ENCODE measurements at places on chromosomes 12 and 14.
A peak's percentile ranks its signal among the peaks of the same experiment; 100 is the strongest.

DNA sequence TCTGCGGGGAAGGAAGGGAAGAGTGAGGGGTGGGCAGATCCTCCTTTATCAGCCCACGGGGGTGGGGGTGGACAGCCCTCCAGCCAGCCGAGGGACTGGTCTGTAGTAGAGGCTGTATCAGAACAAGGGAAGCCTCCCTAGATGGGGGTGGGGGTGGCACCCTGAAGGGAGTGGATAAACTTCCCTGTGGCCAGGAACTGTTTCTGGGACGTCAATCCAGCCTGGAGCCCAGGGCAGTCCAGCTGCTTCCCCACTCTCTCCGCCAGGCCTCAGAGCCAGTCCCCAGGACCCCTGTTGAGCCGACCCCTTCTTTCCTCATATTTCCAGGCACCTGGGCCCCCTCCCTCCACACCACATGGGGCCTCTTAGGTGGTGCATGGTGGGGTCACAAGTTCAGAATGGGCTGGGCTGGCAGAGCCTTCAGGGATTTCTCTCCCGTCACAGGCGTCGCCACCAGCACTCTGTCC, 6.7 kb downstream of the PLD4 start:
- no peak for DNase-seq

- no peak for DNase-seq
Observed at GRCh38 chr12:9880532-9881078, 684 bp upstream of the KLRF2 start.

GRCh38 chr14:78638926-78639325, 468.8 kb downstream of the NRXN3 start:
- DNase-seq = no peak

- DNase-seq = no peak
Observed at GRCh38 chr12:16634786-16635185, 28.8 kb upstream of the LMO3 start.

GRCh38 chr14:94671870-94672444, 59.8 kb downstream of the SERPINA3 start:
- no peak for DNase-seq

DNA sequence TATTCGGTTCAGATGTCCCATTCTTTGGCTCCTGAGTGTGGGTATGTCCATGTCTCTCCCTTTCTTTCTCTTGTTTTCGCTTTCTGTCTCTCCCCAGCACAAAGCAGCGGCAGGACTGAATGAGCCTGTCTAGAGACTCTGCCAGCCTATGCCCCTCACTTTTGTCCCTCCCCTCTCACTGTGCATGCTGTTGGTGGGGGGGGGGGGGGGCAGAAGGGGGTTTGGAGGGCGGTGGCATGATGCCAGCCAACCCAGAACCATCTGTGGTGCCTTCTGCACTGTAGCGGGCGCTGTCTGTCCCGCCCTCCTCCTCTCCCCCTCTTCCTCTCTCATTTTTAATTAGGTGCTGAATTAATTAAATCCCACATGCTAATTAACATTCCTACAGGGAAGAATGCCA, 17.7 kb downstream of the NGDN start:
- no peak for DNase-seq

DNA sequence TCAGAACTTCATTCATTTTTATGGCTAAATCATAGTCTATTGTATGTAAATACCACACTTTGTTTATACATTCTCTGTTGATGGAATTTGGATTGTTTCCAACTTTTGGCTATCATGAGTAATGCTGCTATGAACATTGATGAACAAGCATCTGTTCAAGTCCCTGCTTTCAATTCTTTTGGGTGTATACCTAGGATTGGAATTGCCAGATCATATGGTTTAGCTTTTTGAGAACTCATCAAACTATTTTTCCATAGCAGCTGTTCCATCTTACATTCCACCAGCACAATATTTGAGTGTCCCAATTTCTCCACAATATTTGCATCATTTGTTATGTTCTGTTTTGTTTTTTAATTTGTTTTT, 52.3 kb upstream of the CCND2 start:
- peak; percentile 7 for DNase-seq

DNA sequence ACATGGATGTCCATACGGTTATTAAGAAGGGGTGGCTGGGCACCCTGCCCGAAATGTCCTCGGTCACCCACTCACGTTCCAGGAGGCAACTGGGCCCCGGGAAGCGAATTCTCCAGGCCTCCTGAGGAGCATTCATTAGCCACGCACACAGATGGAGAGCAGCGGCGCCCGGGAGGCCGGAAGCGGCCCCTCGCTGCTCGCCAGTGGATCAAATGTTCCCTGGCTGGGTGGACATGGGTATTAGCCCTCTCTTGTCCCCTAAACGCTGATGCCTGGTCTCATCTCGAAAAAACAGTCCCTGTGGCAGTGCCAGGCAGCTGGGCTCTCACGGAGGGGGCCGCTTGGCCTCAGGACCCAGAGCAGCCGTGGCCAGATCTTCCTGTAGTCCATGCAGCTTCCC, 59.0 kb upstream of the DLK1 start:
- DNase-seq = no peak

- DNase-seq = no peak
Observed at GRCh38 chr12:2396448-2396871, 343.7 kb downstream of the CACNA1C start.

DNA sequence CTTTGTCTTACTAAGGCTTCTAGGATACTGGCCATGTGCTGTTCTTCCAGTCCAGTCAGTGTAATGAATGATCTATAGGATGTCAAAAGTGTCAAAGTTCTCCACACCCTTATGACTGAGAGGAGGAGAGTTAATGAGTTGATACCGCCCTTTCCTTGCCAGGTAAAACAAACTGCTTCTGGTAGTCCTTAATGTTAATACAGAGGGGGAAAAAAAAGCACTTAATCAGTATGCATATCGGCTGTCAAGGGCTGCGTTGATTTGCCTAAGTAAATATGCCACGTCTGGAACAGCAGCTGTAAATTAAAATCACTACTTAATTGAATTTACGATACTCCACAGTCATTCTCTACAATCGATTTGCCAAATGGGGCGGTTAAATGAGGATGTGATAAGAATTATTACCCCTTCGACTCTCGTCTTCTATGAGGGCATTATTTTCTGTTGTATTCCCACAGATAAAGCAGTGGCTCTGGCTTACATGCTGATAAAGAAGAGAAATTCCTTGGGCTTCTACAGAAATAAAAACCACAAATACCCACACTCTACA, 416.0 kb downstream of the KCNH5 start:
- no peak for DNase-seq

DNA sequence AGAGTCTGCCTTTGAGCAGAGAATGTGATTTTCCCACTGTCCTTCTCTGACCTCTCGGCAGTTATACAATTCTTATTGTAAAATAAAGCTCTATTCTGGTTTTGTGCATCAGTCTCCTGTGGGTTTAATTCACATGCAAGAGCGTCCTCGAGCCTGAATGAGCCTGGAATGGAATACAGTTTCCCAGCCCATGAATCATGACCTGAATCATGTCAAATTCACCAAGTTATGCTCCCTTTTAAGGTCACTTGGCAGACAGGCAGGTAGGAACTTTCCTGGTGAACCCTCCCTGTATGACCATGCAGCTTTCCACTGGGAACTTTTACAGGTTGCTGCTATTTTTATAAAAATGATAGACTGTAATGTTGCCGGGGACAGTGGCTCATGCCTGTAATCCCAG, 41.7 kb downstream of the BICD1 start:
- no peak for DNase-seq

GRCh38 chr12:113134521-113134951, 1.0 kb downstream of the RASAL1 start:
- no peak for DNase-seq

- DNase-seq = no peak
Observed at GRCh38 chr12:78038986-78039385, 208.3 kb downstream of the NAV3 start.

DNA sequence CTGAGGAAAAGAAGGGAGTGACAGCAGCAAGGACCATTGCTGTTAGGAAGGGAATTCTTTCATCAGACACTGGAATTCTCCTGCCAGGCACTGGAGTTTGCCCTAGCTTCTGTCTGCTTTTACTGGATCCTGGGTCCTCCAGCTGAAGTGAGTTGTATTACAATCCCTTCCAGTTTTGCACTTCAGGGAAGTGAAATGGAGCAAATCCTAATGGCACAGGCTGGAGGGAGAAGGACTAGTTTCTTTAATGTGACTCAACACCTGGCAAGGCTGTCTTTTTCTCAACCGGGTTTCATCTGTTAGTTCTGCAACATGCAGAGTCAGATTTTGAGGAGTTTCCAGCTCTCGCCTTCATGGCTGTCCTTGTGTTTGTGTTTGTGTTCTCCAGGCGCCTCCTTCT, 45.8 kb downstream of the ETV6 start:
- no peak for DNase-seq

DNA sequence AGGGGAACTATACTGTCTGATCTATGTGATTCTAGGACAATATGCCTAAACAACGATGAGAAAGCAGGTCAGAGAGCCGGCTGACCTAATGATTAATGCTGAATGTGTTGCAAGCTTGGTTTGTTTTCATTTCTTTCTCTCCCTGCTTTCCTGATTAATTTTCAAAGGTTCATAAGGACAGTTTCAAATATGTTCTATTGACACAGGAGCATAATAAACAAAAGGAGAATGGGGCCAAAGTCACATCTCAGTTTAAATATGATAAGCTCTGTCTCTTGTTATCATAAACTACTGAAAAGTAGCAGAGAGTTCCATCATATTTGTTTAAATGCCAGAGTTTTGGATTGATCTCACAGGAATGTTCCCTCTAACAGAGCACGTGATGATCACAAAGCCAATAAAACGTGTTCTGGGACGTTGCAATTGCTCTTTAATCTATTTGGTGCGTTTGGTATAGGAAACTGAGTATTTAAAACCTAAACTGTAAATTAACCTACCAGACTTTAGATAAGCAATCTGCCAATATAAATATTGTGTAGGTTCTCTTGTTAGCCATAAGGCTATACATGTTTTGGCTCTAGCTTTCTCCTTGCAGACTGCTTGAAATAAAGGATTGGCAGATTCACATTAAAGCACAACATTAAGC, 3.7 kb upstream of the HSD17B6 start:
- DNase-seq = no peak

GRCh38 chr12:55670276-55670675, 33.6 kb downstream of the OR10P1 start:
- no peak for DNase-seq

DNA sequence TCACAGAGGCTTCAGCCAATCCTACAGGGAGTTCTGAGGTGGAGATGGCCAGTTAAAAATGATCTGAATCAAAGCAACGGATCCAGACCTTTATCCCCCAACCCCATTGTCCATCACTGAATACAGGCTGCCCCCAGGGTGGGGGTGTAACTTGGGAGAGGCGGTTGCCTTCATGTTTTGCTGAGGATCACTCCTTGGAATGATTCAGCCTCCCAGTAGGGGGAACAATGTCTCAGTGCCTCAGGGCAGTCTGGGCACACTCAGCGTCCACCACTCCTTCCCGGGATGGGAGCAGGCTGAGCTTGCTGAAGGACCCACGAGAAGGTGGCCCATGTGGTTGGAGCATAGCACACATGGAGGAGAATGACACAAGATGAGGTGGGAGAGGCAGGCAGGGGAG, 60.2 kb downstream of the RFX4 start:
- DNase-seq = no peak

DNA sequence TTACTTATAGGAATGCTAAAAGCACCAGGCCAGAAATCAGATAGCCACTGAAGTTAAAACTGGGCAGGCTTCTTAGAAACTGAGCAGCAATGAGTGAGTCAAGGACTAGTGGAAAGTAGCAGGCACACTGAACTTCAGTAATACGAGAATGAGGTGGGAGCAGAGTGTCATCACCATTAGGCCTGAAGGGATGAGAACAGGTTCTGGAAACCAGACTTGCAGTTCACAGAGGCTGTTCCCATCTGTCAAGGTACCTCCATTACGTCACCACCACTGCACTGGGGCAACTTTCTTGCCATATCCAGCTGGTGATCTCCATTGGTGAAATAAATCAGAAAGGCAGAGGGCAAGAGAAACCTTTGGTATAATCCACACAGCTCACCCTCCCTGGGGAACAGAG, 15.6 kb downstream of the ZNF10 start:
- DNase-seq = no peak

DNA sequence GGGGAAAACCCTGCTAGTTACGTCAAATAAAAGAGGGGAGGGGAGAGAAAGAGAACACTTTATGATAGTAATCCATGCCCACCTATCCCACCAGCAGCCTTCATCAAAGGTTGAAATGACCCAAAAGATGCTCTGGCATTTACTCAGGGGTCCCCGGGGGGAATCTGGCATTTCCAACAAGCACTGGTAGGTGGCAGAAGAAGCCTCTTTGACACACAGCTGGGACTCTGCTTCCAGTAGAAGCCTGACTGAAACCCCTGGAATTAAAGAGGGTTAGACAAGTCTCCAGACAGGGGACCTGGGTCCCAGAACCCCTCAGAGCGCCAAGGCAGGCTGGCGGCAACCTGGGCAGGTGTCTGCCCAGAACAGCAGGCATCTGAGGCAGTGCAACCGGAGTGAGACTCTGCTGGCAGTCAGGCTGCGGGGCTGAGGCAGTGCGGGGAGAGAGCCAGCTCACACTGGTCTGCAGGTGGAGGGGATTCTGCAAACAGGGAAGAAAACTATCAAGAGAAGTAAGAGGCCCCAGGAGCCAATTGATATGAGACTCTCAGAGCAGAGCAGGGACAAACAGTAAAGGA, 85.0 kb upstream of the CAPRIN2 start:
- DNase-seq = no peak

DNA sequence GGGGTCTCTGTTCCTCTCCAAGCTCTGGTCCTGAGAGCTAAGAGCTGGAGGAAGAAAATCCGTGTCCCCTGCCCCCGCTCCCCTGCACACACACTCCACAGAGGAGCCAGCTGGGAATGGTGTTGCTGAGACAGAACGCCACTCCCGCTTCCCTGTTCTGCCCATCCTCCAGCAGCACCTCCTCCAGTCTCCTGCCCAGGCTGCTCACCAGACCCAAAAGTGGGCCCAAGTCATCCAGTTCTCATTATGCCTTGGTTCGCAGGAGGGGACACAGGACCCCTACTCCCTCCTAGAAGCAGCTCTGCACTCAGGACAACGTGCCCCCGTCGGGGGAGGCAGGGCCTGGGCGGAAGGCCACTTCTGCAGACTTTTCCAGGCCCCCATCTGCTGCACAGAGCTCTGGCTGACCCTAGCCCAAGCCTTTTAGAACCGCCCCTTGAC, 830 bp upstream of the TRMT61A start:
- no peak for DNase-seq

DNA sequence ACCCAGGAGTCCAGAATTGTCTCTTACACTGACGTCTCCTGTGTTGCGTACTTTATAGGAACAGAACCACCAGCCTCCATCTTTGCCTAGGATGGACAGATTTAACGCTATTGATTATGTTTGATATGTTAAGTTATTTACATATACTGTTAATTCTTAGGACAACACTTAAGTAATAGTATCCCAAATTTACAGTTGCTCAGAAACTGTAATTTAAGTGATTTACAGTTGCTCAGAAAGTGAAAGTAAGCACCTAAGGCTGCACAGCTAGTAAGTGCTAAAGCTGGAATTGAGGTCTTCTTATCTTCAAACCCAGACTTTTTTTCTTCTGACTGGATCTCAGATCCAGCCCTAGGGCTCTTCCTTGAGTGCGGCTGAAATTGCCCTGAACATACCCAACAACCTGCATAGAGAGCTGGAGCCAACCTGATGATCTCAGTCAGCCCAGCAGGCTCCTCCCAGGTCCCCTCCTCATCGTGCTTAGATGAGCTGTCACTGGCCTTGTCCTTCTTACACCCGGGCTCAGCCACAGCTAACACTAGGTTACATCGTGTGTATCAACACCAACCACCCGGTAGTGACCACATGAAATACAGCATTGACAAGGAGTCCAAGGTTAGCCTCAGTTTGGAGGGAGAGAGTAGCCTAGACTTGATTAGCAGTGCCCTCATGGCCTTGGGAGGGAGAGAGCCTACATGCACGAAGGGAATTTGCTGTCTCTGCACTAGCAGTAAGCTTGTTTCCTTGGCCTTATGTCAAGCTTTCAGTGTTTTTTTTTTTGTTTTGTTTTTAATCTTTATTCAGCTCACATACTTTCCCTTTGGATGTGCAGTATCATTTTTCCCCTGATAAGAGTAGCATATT, 111.1 kb upstream of the ARHGAP5 start:
- no peak for DNase-seq

All from skeletal muscle cell (primary cell).